ENCODE measurements at places on chromosomes 6 and 20.

GRCh38 chr20:63833776-63834490 is 2.9 kb upstream of the ZBTB46 start:
- peak; percentile 22 for DNase-seq

- DNase-seq = peak; percentile 36
Measured at GRCh38 chr6:116511424-116512110, at the start of gene CALHM5. Gene CALHM5, plus strand, starts transcription at chr6:116511639. Its CDS starts 58 bp downstream, at chr6:116511697.

DNA sequence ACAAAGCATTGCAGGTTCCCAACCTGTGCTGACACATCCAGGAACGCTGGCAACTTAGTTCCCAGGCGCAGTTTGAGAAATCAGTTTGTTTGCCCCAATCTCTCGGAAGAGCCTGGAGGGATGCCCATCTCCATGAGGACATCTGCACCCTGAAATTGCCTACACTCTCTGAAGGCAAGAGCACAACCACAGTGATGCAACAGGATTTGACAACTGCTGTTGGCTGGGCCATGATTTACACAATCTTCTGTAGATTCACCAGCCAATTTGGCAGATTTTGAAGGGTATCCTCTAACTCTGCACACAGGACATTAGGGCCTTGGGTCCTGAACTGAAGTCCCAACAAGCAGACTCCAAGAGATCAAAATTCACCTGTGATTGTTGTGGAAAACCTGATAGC is 3.4 kb downstream of the APMAP start:
- DNase-seq = no peak

DNA sequence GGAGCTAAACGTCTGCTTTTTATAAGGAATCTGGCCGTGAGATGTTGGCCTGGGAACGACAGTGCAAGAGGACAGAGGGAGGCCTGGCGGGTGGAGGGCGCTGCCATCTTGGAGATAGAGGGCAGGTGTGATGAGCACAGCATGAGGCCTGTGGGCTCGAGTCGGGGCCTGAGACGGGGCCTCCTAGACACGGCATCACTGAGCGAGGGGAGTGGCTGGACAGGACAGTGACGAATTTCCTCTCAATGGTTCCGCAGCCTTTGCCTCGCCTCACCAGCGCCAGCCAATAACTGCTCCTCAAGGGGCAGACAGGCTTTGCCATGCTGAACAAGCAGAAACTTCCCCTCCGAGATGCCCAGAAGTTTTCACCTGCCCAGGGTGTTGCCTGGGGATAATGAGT is 376.7 kb downstream of the THBS2 start:
- DNase-seq = no peak

DNA sequence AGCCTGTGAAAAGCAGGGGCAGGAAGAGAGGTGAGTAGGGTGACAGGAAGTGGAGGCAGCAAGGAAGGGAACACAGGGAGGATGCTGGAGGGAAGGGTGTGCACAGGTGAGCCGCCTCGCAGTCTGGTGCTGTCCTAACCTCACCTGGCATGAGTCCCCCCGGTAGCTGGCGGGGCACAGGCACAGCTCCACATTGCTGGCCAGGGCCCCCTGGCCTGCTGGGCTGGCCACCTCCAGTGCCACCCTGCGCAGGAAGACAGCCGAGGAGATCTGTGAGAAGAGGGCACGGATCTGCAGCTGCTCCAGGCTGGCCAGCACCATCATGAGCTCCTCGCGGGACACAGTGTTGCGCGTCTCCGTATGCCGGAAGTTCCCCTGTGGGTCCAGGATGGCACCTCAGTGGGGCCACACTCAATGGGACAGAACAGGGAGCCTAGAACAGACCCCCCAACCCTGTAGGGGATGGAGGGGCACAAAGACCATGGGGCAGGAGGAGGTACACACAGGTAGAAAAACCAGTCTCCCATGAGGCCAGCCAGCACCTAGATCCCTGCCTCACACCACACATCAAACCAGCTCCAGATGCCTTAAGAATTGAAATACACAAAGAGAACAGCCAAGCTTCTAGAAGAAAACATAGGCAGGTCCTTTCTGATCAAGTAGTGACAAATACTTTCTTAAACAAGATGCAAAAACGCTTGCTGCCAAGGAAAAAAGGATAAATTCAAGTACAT is 22.5 kb downstream of the ADRM1 start:
- DNase-seq = no peak

DNA sequence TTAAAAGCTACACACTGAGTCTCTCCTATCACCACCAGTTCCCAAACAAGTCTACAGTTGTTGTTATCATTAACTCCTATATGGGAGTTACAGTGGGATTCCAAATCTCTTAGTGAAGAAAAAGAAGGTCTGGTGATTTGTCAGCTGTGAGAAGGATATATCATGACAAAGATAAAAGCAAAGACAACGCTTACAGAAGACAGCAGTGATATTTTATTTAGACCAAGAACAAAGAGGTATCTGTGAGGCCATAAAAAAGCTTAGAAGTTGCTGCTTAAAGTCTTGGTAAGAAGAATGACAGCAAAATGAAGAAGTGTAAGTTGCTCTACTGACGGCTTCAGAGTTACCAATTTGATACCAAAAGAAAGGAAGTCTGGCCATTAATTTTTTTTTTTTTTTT is 47.2 kb downstream of the CHD6 start:
- DNase-seq = no peak

- DNase-seq = no peak
Measured at GRCh38 chr20:32575227-32575581, 9.9 kb downstream of the NOL4L start.

GRCh38 chr20:1415667-1416468 is 23.0 kb upstream of the FKBP1A start:
- no peak for DNase-seq

DNA sequence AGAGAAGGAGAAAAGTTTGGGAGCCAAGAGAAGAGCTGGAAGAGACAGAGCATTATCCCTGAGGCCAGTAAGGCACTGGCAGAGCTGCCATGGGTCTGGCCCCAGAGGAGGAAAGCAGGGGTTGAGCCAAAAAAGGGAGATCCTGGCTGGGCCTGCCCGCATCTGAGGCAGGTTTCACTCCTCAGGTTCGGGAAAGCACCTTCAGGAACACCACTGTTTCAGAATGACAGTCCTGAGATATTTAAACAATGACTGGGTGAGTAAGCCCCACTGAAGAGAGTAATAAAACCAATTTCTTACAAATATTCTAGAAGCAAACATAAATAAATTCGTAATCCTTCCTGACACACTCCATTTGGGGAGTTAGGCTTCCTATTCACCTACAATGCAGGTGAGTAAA is 152.2 kb downstream of the BACH2 start:
- DNase-seq = no peak

DNA sequence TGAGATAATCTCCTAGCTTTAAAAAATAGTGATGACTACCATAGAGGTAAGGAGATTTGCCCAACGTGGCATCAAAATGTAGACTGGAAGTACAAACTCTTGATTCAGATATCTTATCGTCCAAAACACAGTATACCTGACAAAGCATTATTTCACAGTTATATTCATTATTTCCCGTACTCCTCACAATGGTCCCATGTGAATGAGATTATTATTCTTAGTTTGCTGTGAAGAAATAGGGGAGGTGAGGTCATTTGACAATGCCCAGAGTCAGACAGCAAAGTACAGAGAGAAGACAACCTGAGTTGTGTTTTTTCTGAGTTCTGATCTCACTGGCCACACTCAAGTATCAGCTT is 1.2 kb upstream of the TFB1M start:
- DNase-seq = no peak

- DNase-seq = no peak
Measured at GRCh38 chr6:93524671-93525451, 105.5 kb upstream of the EPHA7 start.

- DNase-seq = no peak
Measured at GRCh38 chr20:3874194-3874844, 14.9 kb upstream of the PANK2 start.

DNA sequence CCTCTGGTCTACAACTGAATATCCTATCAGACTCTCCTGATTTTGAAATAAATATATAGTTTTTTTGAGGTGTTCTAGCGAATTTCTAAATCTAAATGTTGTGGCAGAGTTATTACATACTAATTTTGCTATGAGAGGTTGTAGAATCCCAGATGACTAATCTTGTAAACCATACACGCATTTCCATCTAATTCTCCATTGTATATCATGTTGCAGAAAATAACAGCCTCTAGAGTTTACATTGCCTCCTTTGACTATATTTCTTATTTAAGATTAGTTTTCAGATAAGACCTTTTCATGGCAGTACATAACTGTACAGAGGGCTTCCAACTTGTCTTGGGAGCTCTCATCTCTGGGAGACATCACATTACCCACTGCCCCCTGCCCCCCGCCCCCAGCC is 22.9 kb downstream of the PTPN1 start:
- no peak for DNase-seq

DNA sequence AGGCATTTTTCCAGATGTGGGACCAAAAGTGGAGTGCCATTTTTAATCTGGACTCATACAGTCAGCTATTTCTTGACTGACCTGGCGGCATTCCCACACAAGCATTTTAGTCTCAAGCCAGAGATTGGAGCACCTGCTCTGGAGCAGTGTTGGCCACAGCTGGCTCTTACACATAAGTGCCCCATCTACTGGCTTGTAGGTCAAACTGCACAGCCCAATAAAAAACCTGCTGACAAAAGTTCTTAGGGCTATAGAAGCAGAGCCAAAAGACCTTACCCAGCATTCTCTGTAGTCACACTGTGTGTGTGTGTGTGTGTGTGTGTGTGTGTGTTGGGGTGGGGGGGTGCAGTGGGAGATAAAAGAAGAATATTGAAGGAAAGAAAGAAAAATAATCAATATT is 38.6 kb upstream of the SENP6 start:
- peak; percentile 67 for DNase-seq

- no peak for DNase-seq
Measured at GRCh38 chr6:23879816-23880215, 246.2 kb upstream of the NRSN1 start.

GRCh38 chr6:29723262-29723665 is at the start of gene HLA-F:
Gene HLA-F, plus strand, starts transcription at chr6:29723434. Its CDS starts 30 bp downstream, at chr6:29723464.
- DNase-seq = peak; percentile 81

GRCh38 chr20:32796981-32797451 is 22.7 kb upstream of the MAPRE1 start:
- no peak for DNase-seq

DNA sequence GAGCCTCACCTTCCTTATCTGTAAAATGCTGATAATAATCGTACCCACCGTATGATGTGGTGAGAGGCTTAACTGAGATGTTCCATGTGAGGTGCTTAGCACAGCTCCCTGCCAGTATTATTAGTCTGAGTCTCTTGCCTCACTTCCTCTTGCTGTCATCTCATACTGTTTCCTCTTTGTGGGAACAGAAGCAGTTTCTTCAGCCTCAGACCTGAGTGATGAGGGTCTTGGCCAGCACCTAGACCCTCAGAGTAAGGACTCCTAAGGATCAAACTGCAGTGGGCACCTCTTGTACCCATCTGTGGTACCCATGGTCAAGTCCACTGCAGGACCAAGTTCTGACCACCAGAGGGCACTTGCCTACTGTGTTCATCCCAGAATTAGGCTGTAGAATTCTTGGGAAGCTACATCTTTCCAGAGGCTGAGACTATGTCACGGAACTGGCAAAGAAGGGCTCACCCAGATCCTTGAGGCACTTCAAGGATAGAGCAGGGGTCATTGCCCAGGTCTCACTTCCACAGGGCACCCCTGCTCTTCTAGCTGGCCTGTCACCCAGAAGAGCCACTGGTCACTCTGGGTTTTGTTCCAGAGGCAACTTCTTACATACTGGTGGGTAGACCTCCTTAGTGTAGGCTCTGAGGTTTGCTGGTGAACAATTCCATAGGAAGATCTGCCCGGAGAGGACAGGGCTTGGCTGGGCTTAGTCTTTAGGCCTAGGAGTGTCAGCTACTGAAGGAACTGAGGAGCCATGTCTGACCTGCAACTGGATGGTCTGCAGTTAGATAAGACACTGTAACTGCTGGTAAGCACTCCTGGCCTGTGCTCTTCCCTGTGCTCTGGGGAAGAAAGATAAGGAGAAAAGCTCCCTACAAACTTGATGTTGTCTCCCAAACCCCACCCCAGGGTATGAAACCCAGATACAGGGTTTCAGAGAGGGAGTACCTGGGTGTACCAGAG is 20.6 kb upstream of the SGK2 start:
- peak; percentile 68 for DNase-seq

DNA sequence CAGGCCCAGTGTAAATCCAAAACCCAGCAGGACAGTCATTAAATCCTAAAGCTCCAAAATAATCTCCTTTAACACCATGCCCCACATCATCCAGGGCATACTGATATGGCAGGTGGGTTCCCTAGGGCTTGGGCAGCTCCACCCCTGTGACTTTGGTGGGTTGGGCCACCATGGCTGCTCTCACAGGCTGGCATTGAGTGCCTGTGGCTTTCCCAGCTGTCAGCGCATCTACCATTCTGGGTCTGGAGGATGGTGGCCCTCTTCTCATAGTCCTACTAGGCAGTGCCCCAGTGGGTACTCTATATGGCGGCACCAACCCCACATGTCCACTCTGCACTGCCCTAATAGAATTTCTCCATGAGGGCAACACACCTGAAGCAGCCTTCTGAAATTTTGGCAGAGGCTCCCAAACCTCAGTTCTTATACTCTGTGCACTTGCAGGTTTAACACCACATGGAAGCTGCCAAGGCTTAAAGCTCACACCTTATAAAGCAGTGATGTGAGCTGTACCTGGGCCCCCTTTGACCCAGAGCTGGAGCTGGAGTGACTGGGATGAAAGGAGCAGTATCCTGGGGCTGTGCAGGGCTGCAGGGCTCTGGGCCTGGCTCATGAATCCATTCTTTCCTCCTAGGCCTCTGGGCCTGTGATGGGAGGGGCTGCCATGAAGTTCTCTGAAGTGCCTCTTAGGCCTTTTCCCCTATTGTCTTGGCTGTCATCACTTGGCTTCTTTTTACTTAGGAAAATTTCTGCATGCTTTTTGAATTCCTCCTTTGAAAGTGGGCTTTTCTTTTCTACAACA is 765.5 kb upstream of the EPHA7 start:
- no peak for DNase-seq

DNA sequence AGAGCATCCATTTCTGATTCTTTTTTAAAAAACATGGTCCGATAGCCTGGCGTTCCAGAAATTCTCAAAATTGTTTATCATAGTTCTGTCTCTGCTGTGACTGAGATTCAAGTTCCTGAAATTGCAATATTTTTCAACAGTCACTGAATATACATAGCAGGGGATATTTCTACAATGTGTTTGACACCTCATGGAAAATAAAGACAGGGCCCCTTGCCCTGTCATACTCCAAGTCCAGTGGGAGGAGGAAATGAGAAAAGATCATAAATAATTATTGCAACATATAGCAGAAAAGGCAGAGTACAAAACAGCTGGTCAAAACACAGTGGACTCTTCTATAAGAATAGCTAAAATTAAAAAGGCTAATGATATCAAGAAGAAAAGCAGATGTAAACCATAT is 234.8 kb upstream of the SPTLC3 start:
- no peak for DNase-seq

DNA sequence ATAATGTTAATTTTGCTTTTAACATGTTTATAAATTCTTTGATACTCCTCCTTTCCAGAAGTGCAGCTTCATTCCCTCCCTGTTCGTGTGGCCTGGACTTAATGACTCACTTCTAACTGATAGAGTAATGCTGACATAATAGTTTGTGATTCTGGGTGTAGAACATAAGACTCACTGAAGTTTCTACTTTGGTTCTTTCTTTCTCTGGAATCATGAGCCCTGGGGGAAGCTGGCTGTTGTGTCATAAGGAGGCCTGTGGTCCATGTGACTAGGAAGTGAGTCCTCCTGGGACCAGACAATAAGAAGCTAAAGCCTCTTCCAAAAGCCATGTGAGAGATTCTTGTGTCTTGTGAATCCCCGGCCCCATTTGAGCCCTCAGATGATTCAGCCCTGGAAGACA is 30.5 kb upstream of the HLA-G start:
- DNase-seq = no peak

Data from H9 (cell line).